Pancreas (tissue), 10 donors: ENCODE measurements at places on chromosomes 1 and 21. TPM values are rescaled to one million over a fixed set of nuclear protein-coding genes. Genes with fewer than 3 reads are reported as not detected.

Gene S100A5
- total RNA-seq, result not detected

Gene SHE
- 1.8 TPM for total RNA-seq

Gene SLC25A34
- total RNA-seq, result 1.9 TPM

Gene LRRIQ3
- 0.69 TPM for total RNA-seq

Gene HPCAL4
- total RNA-seq, result 0.28 TPM

Gene BACE2
- total RNA-seq, result 60.2 TPM

Gene PAQR6
- 1.1 TPM for total RNA-seq

Gene ZNF593OS
- total RNA-seq, result not detected

Gene PLA2G2F
- not detected for total RNA-seq

Gene DCST1
- not detected for total RNA-seq
